Stimulated activated CD4-positive, alpha-beta T cell treated with anti-CD3 and anti-CD28 coated beads, Interleukin-15, amount 100 ng/mL, for 1 hour (primary cell): ENCODE measurements at places on chromosomes 6 and 20.

DNA sequence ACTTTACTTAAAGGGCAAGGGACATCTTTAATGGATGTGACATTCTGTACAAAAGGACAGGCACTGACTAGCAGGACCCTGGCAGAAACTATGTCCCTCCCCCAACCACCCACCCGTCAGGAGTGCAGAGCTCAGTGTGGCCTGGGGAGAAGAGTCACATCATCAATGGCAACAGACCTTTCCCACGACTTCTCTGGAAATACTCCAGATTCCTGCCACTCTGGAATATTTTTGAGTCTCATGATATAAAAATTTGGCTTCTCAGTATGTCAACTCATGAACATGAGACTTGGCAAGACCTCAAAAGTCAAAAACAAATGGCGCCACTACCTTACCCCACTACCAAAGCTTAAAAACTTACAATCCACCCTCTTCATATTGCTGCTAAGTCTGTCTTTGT, 118.3 kb downstream of the SLC23A2 start:
- DNase-seq = no peak

GRCh38 chr6:149334201-149334600, 16.7 kb downstream of the TAB2 start:
- no peak for DNase-seq

GRCh38 chr6:92763680-92764079, 655.7 kb downstream of the EPHA7 start:
- DNase-seq = no peak

- DNase-seq = no peak
Observed at GRCh38 chr6:3960754-3961361, 111.7 kb downstream of the FAM50B start.

DNA sequence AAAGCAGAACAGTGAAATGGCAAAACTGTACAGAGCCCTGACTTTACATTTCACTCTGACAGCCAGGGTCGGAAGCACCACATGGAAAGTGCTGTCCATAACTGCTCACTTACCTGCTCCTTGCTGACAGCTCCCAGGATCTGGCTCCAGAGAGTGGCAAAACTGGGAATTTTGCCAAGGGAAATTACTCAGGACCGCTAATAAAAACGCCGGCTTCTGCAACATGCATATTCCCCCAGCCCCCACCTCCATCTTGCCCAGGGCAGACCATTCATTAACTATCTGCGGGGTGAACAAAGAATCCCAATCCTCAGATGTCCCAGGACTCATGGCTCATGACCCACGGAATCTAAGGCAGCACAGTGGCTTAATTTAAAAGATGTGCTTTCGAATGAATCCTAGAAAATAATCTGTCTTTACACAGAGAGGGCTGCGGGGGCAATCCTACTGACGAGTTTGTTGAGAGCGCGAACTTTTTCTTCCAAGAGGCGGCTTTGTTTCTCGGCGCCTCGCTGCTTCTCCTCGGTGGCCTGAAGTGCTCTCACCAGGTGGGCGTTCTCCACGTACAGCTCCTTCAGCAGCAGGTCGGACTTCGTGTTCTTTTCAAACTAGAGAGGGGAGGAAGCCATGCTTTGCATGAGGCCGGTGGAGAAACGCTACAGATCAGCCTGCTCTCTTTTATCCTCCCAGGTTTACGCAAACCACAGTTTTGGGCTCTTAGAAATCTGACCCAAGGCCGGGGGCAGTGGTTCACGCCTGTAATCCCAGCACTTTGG, 45.8 kb downstream of the GINS1 start:
- DNase-seq = no peak

DNA sequence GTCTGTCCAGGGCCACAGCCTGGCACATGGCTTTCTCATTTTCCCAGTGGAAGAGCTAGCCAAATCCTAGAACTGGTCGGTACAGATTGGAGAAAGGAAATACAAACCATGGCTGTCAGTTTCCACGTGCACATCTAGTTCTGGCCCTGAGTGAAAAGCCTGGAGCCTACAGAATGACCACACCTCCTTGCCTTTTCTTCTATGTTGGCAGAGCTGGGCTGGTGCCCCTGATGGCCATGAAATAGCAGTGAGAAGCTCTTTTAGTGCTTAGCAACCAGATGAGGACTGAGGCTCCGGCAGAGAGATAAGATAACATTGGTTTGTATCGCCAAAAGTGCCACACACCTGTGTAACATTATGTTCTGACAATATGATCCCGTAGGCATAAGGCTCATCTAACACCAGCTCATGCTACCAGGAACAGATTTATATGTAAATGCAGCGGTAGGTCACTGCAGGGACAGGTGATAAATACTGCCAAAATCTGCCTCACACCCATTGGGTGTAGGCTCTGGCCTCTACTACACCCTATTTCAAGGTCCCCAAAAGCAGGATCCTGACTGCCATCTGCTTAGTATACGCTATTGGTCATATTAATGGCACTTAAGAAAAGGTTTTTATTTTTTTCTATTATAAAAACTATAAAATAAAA, 39.9 kb upstream of the TBC1D7 start:
- DNase-seq = no peak

DNA sequence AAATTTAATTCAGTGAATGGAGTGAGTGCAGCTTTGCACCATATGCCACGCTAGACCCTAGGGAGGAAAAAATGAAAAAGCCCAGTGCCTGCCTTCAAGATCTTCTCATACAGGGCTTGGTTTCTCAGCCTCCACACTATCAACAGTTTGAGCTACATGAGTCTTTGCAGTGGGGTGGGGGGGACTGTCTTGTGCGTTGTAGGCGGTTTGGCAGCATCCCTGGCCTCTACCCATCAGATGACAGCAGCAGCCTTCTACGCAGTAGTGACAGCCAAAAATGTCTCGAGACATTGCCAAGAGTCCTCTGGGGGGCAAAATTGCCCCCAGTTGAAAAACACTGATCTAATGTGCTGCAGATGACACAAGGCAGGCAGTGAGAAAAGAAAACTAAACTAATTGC, 6.2 kb downstream of the CDH22 start:
- DNase-seq = no peak

- DNase-seq = no peak
Observed at GRCh38 chr6:90483116-90483839, 103.6 kb downstream of the MAP3K7 start.

- DNase-seq = no peak
Observed at GRCh38 chr20:5657876-5658200, 92.4 kb upstream of the SHLD1 start.

- no peak for DNase-seq
Observed at GRCh38 chr6:159978291-159979135, 9.6 kb downstream of the IGF2R start.

- DNase-seq = no peak
Observed at GRCh38 chr20:49891476-49892110, 23.7 kb downstream of the SPATA2 start.

GRCh38 chr6:28211840-28212509, 13.1 kb upstream of the ZSCAN9 start:
- DNase-seq = no peak

- DNase-seq = no peak
Observed at GRCh38 chr6:135637701-135638100, 140.2 kb upstream of the AHI1 start.

DNA sequence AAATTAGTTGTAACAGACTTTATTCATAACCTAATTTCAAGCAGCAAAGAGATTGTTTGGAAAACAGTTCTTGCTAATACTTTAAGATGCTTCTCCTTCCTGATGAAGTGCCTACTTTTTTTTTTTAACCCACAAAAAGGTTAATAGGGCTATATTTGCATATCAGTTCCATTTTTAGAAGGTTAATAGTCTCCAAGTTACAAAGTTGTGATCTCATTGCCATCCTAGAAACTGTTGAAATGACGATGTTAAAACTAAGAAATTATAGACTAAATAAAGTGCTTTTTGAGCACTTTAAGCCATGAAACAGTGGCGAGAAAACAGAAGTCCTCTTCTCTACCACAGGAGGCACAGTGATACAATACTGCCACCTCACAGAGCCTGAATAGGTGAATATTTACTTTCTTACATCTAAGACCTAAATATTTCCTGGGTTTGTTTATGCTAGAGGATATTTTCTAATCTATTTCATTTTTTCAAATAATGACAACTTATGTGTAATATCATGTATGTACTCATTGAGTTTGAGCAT, 5.3 kb downstream of the RNF144B start:
- DNase-seq = no peak

- no peak for DNase-seq
Observed at GRCh38 chr6:34146801-34147592, 1.1 kb upstream of the GRM4 start.

GRCh38 chr6:166932116-166932515, 24.2 kb downstream of the RNASET2 start:
- no peak for DNase-seq

DNA sequence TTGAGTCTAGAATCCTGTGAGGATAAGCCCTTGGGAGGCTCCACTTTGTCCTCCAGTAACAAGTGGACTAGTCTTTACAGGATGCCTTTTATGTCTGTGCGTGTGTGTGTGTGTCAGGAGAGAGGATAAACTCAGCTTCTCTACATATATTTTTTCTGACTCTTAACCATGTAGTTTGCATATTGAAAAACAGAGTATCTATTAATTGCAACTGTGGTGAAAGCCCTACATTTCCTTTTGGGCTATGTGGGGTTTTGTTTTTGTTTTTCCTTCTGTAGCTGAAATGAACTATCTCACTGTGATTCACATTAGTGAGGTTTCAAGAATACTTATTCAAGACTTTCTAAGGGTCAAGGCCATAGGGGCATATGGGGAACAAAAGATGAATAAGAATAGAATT, 17.7 kb downstream of the TPBG start:
- no peak for DNase-seq

DNA sequence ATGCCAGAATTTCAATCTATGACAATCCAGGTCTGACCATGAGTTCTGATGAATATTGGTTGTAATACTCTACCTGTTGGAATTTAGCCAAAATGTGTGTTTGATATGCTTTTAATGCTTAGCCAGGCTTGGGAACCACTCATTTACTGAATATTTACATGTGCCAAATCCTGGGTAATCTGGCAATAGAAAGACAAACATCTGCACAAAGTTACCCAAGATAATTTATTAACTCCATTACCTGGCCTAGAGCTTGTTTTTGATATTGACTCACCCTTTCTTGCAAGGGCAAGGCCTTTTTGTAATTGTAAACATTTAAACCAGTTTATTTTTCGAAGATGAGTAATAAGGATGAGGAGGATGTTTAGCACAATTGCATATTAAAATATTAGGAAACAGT, 13.5 kb upstream of the CD2AP start:
- no peak for DNase-seq

DNA sequence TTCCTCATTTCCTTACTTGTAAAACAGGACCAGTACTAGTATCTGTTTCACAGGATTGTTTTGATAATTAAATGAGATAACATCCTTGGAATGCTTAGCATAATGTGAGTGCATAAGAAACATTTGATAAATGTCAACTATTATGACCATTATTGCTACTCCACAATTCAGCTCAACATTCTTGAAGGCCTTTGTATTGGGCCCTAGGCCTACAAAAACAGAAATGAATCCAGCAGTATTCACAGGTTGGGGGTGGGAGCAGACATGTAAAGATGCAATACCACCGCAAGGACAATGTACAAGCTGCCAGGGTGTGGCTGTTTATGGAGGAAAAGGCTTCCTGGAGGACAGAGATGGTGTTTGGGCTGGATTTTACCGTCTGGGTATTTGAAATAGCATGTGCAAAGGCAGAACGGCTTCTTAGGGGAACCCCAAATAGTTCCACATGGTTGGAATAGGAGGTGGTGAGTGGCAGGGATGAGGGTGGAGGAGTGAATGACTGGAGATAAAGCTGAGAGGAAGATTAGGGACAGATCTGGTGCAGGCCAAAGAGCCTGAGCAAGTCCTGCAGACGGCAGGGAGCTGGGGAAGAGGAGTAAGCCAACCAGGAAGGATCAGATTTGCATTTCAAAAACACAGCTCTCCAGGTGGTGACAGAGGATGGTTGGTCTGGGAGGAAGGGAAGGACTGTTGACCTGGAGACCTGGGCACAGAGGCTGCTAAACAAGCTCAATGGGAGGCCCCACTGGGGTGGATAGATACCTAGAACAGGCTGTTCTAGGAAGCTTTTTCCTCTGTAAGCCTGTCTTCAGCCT, 57.0 kb upstream of the EPB41L1 start:
- no peak for DNase-seq

- no peak for DNase-seq
Observed at GRCh38 chr20:57475388-57476083, 49.4 kb downstream of the CTCFL start.

DNA sequence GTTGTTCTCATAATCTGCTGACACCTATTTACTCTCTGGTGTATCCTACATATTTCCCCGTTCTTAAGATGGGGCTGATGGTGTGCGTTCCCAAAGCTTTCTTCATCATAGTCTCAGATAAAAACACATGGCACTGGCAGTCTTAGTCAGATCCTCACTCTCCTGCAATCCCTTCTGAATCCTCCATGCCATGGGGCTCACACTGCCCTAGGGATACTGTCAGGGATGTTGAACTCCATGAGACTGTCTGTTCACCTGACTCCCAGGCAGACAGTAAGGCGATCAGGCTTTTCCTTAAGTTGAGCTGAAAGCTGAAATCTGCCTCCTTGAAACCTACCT, 76.0 kb downstream of the SLX4IP start:
- no peak for DNase-seq

DNA sequence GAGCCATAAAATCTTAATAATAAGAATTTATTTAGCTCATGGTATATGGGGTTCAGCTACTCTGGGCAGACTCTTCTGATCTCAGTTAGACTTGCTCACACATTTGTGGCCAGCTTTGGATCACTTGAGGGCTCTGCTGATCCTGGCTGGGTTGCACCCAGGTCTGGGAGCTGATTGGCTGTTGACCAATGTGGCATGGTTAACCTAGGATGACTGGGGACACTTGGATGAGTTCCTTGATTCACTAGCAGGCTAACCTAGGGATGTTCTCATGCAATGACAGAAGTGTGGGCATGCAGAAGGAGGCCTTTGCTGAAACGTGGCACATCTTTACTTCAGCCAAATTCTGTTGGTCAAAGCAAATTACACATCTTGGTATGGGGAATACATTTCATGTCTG, 569.5 kb downstream of the UTRN start:
- no peak for DNase-seq

DNA sequence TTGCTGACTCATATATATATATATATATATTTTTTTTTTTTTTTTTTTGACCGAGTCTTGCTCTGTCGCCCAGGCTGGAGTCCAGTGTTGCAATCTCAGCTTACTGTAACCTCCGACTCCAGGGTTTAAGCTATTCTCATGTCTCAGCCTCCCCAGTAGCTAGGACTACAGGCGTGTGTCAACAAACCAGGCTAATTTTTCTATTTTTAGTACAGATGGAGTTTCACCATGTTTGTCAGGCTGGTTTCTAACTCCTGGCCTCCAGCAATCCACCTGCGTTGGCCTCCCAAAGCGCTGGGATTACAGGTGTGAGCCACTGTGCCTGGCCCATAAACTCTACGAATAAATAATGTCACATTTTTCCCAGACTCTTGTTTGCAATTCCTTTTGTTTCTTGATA, 4.8 kb downstream of the LRP11 start:
- DNase-seq = no peak
